Effector memory CD8-positive, alpha-beta T cell (primary cell): ENCODE measurements at places on chromosomes 7 and 10.

DNA sequence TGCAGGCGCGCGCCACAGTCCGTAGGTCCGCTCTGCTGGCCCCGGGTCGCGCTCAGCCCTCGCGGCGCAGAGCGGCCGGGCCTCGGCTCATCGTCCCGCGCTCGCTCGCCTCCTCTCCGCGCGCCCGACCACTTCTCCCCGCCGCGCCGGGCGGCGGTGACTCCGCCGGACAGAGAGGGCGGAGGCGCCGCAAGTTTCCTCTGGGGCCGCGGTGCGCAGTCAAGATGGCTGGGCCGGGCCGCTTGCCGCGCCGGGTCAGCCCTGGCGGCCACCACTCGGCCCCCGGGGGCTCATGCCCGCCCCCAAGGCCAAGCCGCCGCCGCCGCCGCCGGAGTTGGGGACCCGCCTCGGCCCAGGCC, 441 bp downstream of the FZD8 start:
- DNase-seq = no peak

- no peak for DNase-seq
Measured at GRCh38 chr10:76341740-76342139, 910.3 kb downstream of the LRMDA start.

GRCh38 chr10:71763352-71764127, 9.8 kb downstream of the VSIR start:
- no peak for DNase-seq

- DNase-seq = no peak
Measured at GRCh38 chr10:67100951-67101350, 175.1 kb downstream of the LRRTM3 start.

DNA sequence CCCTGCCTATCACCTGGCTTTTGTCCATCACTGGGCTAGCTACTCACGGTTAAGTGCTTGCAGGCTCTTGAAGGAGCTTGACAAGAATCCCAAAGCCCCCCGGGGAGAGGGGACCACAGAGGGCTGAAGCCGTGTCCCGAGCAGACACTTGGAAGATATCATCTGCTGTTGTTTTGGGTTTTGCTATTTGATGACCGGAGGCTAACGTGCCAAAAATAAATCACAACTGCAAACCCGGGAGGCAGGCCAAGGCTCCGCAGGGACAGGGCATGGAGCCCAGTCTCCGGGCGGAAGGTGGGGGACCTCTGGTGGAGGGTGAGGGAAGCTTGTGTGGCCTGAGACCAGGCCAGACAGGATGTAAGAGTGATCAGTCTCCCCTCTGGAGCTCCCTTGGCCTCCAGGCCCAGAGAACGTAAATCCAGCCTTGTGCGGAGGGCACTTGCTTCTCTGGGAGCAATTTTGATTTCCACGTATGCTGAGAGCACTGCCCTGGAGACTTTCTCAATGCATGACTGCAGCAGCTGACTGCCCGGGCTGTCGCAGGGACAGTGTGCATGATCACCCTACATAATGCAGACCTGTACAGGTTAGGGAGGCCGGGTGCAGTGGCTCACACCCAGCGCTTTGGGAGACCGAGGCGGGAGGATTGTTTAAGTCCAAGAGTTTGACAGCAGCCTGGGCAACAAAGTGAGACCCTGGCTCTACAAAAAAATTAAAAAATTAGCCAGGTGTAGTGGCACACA, at the start of gene PHKG1:
Gene PHKG1 (minus strand): TSS at position 164 of the 743 bp plus-strand sequence. CDS start 4,011 bp downstream, outside the sequence.
- DNase-seq = no peak
